ENCODE measurements at places on chromosomes 6 and 20.

DNA sequence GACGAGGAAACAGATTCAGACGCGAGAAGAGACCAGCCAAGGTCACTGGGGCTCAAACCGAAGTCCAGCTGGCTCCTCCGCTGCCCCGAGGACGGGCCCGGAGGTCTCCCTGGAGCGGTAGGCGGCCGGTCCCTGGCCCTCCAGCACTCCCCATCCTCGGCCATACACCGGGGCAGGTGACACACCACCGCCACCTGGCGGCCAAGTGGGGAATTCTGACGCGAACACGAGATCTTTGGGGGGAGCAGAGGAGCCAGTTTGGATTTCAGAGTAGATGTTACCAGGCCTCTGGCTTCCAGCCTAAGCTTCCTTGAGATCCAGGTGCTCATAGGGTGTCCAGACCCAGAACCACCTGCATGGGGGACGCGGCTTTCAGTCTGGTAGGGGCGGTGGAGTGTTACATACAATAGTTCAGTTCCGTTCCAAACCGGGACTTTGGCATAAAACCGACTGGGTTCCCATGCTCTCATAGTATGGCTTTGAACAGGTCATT, 16.1 kb downstream of the BPIFB1 start:
- DNase-seq = no peak

DNA sequence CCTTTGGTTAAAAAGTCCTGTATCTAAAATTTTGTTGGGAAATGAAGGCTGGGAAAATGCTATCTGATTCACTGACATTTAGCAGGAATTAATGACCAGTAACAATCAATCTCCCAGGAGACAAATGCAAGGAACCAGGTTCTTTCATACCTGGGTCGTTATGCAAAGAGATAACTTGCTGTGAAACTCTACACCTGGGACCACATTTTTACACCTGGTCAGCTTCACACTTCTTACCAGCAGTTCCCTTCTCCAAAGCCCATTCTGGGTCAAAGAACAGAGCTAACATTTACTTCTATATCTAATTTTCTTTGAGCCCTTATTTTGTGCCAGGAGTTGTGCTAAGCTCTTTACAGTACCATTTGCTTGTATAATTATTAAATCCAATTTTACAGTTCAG, 27.4 kb upstream of the STXBP5 start:
- DNase-seq = no peak

DNA sequence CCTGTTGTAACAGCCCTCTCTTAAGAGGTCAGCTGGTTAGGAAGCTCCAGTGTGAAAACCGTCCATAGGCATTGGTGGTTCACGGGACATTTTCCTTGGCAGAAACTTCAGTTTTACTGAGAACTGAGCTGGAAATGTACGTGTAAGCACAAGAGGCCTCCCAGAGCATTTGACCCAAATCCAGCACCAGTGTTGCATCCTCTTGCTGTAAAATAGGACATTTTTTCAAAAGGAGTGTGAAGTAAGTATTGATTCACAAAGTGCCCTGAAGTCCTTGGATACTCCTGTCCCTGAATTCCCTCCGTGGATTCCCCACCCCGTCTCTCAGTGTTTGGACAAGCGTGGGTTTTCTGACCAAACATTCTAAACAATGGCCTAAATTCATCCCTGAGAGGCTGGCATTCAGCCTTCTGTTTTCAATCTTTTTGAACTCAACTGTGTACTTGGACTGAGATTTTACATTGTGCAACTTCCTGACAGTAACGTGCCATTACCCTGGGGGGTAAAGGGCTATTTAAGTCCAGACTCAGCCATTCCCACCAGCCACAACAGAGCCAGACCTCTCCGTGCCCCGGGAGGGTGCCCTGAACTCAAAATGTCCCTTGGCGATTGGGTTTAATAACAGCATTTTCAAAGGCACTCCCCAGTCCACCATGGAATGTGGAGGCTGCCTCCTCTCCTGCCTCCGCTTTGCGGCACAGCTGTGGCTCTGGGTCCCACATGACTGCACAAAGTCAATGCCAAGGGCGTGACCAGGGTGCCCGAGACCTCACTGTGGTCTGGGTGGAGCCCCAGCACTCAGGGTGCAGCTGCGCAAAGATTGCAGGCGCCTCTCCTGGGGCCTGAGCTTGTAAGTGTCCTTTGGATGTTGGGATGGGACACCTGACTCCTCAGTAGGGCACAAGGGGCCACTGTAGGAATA, 92.7 kb upstream of the AFDN start:
- DNase-seq = no peak

GRCh38 chr6:156618600-156619205, 158.5 kb upstream of the ARID1B start:
- DNase-seq = no peak

DNA sequence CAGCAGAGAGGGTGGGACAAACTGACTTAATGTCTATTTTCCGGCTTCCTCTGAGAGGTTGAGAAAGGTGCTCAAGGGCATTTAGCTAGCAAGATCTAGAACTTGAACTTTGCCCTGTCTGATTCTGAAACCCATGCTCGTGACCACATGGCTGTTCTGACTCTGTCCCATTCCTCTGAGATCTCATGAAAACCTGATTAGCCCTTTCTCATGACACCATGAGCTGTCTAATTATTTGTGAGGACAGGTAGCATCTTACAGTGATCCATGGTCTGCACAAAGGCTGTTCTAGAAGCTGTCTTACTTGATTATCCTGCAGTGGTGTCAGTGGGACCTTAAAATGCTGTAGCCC, 89.6 kb upstream of the TOX2 start:
- no peak for DNase-seq

GRCh38 chr6:80550748-80551147, 444.3 kb downstream of the BCKDHB start:
- no peak for DNase-seq

- no peak for DNase-seq
Observed at GRCh38 chr6:118808793-118809638, 84.9 kb upstream of the ASF1A start.
